K562 (cell line): ENCODE measurements at places on chromosomes 5 and 9. TPM values are rescaled to one million over a fixed set of nuclear protein-coding genes. Genes with fewer than 3 reads are reported as not detected.

GRCh38 chr5:102958481-102959011, 161.4 kb downstream of the GIN1 start:
- no peak for DNase-seq
- H3K27me3 ChIP-seq: no peaks in the 10 kb centered on the region
- H3K36me3 ChIP-seq: no peaks in the 10 kb centered on the region
- H3K4me3 ChIP-seq: no peak overlapping the region

GRCh38 chr9:25397746-25398145, 280.5 kb downstream of the TUSC1 start:
- H3K27me3 ChIP-seq: no peaks in the 10 kb centered on the region
- no peaks in the 10 kb centered on the region for H3K36me3 ChIP-seq
- H3K4me3 ChIP-seq: no peak overlapping the region
- no peak overlapping the region for H3K27ac ChIP-seq

- no peak overlapping the region for H3K27ac ChIP-seq
- peaks cover 18% of the 10 kb centered on the region; the same call in 1 of the 2 replicates for H3K27me3 ChIP-seq
- peaks cover 8% of the 10 kb centered on the region; the same call in 1 of the 2 replicates for H3K4me1 ChIP-seq
- no peaks in the 10 kb centered on the region for H3K36me3 ChIP-seq
- no peak overlapping the region for H3K4me3 ChIP-seq
Observed at GRCh38 chr5:50965654-50966375, 299.4 kb downstream of the PARP8 start.

- no peak overlapping the region for H3K27ac ChIP-seq
- no peak for DNase-seq
- H3K36me3 ChIP-seq: peaks cover 93% of the 10 kb centered on the region; the same call in 2 of the 3 replicates
- H3K4me1 ChIP-seq: no peaks in the 10 kb centered on the region
Observed at GRCh38 chr9:130630506-130631330, 33.7 kb upstream of the PRDM12 start.

GRCh38 chr5:34857161-34857560, 18.2 kb downstream of the TTC23L start:
- no peak overlapping the region for H3K27ac ChIP-seq
- no peaks in the 10 kb centered on the region for H3K4me1 ChIP-seq
- H3K4me3 ChIP-seq: no peak overlapping the region
- no peaks in the 10 kb centered on the region for H3K27me3 ChIP-seq

DNA sequence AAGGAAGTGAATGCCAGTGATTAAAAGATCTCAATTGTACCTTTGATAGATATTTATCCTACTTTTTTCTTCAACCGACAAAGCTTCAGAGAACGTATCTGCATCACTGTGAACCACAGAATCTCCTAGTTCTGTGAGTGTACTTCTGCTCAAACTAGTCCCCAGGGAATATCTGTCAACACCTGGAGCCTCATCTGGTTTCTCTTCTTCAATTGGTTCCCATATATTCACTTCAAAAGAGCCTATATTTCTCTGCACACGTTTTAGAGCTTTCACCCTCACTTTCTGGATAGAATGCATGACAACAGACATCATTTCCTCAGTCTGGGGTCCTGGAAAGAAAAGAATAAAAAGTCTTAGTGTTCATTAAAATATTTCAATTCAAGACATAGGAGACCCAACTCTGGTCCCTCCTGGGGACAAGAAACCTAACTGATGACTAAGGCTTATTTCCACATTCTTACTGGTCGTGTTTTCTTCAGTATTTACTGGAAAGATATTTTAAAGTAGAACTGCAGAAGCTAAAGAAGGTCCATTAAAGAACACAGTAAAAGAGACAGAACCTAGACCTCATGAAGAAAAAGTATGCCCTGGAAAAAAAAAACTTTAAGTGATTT, 64.3 kb downstream of the CPLANE1 start:
- no peak overlapping the region for H3K27ac ChIP-seq
- no peak for DNase-seq
- H3K27me3 ChIP-seq: no peaks in the 10 kb centered on the region
- no peak overlapping the region for H3K4me3 ChIP-seq
- no peaks in the 10 kb centered on the region for H3K4me1 ChIP-seq
- no peaks in the 10 kb centered on the region for H3K36me3 ChIP-seq

Gene EMB
- 0.27 and 0.31 TPM in 2 replicates for total RNA-seq
